Stimulated activated CD4-positive, alpha-beta T cell treated with anti-CD3 and anti-CD28 coated beads, Interleukin-2, amount 100 ng/mL, for 4 hours (primary cell): ENCODE measurements at places on chromosomes 12 and 14.

- no peak for DNase-seq
These were observed 264.1 kb upstream of the PRKD1 start for GRCh38 chr14:30191639-30192279.

GRCh38 chr14:65791191-65791981, 378.9 kb downstream of the FUT8 start:
- no peak for DNase-seq

- DNase-seq: no peak
These were observed 275.2 kb upstream of the SSTR1 start for GRCh38 chr14:37932481-37932880.

DNA sequence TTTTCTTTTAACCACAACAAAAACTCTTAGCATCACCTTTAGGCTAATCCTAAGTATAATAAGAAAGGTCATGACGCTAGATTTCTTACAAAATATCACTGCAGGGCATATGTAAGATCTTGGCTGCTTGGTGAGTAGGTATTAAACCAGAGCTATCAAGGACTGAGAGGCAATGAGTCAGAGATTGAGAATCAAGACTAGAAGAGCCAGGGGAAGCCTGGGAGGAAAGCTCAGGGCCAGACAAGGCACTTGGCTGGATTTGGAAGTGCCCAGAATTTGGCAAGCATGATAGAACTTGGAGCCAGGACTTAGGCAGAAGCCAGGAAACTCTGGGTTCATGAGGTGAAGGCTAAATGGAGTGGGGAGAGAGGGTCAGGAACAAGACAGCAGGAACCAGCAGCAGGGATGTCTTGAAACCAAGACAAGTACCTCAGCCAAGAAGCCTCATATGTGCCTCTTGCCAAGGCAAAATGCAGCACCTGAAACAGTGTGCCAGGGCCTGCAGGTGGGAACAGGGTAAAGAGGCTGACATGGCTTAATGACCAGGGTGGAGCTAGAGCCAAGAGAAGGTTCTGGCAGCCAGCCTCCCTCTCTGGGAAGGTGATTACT, 49.9 kb downstream of the PTHLH start:
- DNase-seq: no peak

- DNase-seq: no peak
These were observed 46.8 kb upstream of the RBM19 start for GRCh38 chr12:114012744-114013431.

DNA sequence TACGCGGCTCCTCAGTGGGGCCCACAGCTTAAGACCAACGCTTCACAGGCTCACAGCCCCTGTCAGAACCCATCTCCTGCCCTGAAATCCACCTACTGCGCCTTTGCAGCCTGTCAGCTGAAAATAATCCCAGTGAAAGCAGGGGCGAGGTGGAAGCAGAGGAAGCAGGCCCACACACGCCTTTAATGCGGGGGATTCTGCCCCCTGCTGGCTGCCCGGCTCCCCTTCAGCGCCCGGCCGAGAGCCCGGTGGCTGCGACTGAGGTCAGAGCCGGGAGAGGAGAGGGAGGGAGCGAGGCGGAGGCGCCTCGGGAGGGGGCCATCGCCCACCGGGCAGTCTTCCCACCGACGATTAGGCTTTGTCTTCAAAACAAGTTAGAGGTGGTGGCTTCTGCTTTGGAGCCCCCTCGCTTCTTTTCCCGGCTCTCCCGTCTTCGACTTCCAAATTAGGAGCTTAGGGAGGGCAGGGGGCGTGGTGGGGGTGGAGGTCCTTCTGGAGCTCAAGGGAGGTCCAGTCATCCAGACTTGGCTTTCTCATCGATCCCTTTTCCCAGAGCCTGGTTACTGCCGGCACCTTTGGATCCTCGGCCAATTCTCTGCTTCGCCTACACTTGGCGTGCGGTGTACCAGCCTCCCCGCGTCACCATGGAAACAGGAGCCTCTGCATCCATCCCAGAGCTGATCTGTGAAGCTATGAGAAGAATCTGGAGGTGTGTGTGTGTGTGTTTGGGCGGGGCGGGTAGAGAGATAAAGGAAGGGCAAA, 25.2 kb upstream of the RND1 start:
- DNase-seq: peak; percentile 55

GRCh38 chr12:55428331-55429243, 2.5 kb downstream of the OR6C76 start:
- DNase-seq: no peak

DNA sequence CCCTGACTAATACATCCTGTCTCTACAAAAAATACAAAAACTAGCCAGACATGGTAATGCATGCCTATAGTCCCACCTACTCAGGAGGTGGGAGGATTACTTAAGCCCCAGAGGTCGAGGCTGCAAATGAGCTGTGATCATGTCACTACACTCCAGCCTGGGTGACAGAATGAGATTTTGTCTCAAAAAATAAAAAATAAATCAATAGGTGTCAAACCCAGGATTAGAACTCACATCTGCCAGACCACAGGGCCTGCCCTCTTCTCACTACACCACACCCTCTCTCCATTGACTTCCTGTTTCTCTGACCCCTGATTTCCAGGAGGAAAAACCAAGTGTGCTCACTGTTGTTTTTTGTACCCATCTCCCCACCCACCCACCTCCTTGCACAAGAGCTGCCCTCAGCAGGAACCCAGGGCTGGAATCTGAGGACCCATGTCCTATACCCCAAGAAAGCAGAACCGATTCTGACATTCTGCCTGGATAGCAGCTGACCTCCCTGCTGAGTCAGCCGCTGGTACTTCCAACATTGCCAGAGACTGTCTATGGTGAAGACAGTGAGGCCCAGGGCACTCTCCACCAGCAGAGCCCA, 6.2 kb downstream of the CMKLR1 start:
- no peak for DNase-seq

DNA sequence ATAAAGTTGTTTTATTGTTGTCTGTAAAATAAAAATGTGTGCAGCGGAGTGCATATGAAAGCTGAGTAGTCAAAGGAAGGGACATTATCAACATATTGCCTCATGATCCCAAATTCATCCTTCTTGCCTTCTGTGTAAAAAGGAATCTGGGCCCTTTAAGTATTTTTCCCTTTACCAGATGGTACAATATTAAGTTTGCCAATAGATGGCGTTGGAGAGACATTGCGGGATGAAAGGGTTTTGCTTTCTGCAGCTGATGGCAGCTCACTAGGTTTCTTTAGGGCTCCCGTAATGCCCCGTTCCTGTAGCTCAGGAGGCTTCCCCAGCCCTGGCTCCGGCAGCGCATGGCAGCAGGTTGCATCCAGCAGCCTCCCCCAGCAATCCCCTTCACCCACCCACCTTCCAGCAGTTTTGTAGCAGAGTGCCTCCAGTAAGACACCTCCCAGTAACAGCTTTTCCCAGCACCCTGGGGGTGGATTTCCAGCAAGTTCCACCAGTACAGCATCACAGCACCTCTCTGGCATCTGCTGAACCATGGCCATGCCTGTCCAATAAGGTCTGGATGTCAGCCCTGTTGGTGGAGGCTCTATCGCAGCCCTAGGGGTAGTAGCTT, 354.4 kb downstream of the MED13L start:
- no peak for DNase-seq

DNA sequence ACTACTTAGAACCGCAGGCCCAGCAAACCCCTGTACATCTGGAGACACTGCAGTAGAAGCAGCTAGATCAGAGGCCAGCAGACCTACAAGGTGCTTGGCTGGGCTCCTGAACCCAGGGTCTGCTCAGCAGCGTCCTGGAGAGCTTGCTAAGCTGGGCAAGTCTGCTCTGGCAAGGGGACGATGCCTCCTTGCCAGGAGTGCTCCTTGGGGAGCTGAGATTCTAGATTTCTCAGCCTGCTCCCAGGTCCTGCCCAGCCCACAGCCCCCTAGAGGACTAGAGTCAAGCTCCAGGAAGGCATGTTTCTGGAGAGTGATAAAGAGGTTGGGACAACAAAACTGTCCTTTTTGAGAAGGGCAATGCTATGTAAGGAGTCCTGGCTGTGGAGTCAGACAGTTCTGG, 60.3 kb downstream of the HSPB8 start:
- DNase-seq: no peak

DNA sequence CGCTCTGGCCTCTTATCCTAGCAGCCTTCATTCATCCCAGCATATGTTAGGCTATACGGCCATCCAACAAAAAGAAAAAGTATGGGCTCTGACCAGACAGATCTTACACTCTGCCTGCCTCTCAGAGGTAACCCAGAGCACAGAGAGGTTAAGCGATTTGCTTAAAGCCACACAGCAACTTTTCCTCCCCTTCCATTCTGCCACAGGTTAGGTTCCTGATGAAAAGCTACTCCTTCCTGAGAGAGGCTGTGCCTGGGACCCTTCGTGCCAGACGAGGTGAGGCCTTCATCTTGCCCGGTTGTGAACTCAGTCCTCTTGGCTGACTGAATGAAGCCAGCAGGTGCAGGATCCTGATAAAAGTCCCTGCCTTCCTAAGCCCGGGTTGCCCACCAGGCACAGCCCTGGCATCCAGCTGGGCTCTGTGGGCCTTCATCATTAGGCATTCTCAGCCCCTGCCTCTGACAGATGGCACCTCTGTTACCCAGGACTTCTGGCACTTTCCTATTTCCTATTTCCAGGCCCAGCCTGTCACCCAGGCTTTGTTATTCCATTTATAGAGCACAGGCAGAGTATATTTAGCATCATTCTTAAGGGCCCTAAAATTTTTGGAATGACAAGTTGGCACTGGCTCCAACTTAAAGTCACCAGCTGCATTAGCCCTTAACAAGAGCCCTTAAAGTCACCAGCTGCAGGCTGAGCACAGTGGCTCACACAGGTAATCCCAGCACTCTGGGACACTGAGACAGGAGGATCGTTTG, 12.8 kb downstream of the SOAT2 start:
- no peak for DNase-seq

GRCh38 chr12:128817111-128818015, 6.4 kb downstream of the SLC15A4 start:
- DNase-seq: no peak

- DNase-seq: peak; percentile 72
These were observed at the start of gene CFL2 for GRCh38 chr14:34714320-34715126. Gene CFL2, minus strand, starts transcription at chr14:34714593. Its CDS starts 53 bp downstream, at chr14:34714540.

GRCh38 chr12:13454991-13455777, 258.7 kb downstream of the EMP1 start:
- DNase-seq: no peak

DNA sequence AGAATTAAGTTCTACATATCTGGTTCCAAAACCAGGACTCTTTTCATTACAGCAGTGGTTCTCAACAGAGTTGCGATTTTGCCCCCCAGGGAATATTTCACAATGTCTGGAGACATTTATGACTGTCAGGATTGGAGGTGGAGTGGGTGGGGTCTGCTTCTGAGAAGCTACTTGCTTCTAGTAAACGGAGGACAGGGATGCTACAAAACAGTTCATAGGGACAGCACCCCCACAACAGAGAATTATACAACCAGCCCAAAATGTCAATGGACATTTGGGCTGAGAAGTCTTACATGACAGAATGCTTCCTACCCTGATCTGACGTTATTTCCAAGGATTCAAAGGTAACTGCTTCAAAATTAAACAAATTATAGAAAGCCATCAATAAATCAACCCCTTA, 739 bp upstream of the SPATA7 start:
- DNase-seq: no peak
